ENCODE measurements at places on chromosomes 5 and 9.

DNA sequence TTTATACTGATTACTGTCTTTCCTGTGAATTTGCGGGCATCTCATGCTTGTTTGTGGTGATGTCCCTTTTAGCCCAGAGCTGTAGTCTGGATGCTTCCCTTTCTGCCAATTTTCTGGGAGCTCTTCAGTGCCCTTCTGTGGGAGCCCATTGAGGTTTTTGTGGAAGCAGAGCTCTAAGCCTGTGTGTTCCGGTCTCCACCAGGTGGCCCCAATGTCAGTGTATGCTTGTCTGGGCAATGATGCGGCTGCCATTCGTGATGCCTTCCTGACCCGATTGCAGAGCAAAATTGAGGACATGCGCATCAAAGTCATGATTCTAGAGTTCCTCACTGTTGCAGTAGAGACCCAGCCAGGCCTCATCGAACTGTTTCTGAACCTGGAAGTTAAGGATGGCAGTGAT, 35.1 kb downstream of the SH3GLB2 start:
- no peak for DNase-seq

DNA sequence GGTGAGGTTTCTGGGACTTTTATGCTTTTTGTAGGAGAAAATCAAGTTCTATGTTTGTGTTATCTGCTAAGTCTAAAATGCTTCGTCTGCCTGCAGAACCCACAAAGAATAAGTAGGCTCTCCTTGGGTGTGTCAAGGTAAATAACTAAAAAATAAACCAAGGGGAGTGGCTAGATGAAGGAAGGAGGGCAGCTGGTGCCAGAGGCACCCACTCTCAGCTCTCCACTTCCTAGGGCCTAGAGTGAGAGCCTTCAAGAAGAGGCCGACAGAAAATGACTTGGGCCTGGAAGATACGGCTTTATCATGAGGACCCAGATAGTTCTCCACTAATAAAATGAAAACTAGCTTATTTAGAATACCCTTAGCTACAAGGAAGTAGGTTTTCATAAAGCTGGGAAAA, 147.4 kb downstream of the CDK5RAP2 start:
- no peak for DNase-seq

- DNase-seq: no peak
Observed at GRCh38 chr5:175831507-175831906, 39.9 kb upstream of the CPLX2 start.

- no peak for DNase-seq
Observed at GRCh38 chr5:139652788-139653241, 4.7 kb downstream of the CXXC5 start.

- DNase-seq: no peak
Observed at GRCh38 chr5:143126174-143127019, 277.1 kb downstream of the NR3C1 start.

- peak; percentile 97 for DNase-seq
Observed at GRCh38 chr5:180860887-180861822, at the start of gene ZFP62. Gene ZFP62, minus strand, starts transcription at chr5:180861276. Its CDS starts 57 bp downstream, at chr5:180861219.
